ENCODE measurements at places on chromosomes 3 and 15.

GRCh38 chr15:38308797-38309196 is 56.2 kb downstream of the SPRED1 start:
- DNase-seq: no peak

GRCh38 chr3:99895703-99896441 is 78.2 kb downstream of the CMSS1 start:
- DNase-seq: peak; percentile 73

DNA sequence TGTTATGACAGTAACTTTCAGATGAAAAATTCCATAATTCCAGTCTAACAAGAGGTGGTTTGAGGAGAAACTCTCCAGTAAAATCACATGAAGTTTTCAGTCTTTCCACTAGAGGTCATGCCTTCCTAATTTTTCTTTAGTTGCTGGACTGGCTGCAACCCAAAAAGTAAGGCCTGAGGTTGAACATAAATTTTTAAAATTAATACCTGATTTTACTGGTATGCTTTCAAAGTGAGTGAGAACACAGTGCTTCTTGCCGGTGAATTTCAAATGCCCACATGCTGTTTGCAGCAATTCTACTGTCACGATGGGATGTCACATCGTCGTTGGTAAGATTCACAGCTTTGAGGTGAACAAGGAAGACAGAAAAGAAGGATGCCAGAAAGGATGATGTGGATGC is 89.0 kb upstream of the FGF12 start:
- DNase-seq: peak; percentile 45

DNA sequence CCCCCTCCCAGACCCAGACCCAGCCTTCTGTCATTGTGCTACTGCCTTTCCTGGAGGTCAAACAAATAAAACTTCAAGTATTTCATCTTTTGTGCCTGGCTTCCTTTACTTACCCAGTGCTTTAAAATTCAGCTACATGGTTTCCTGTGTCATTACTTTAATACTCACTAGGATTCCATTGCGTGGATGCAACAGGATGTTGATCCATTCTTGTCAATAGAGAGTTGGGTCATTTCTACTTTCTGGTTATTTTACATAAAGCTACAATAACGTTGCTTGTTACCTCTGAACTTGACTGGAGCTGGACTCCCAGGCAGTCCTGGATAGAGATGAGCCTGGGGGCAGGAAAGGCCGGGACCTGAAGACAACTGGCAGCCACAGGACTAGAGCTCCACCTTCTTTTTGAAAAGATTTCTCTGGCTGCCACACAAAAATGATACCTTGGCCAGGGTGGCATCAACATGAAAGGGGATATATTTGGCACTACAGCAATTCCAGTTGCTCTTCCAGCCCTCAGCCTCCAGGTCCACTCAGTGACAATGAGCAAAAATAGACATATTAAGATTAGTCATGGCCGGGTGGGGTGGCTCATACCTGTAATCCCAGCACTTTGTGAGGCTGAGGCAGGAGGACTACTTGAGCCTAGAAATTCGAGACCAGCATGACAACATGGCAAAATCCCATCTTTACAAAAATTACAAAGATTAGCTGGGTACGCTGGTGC is 23.3 kb upstream of the HEG1 start:
- no peak for DNase-seq

GRCh38 chr3:181487236-181487978 is 224.3 kb upstream of the SOX2 start:
- no peak for DNase-seq

- DNase-seq: no peak
Measured at GRCh38 chr15:48859426-48859825, 18.5 kb upstream of the EID1 start.

- DNase-seq: no peak
Measured at GRCh38 chr3:155805204-155805801, 775 bp downstream of the C3orf33 start.

DNA sequence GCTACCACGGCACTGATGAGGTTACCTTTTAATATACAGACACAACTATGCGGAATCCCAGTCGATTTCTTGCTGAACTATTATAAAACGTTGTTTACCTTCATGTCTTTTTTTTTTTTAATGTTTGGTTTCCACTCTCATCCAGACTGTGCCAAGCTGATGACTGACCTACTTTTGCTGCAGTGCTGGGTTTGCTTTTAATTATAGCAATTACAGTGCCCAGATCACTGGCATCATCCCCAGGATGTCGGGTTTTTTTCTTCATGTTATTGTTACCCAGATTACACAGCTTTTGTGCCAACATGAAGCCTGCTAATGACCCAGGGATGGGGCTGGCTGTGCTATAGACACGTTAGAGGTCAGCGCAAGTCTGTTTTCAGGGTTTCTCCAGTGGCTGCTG is 294.0 kb upstream of the ATP10A start:
- no peak for DNase-seq

- no peak for DNase-seq
Measured at GRCh38 chr3:69692761-69693160, 46.5 kb upstream of the MITF start.

DNA sequence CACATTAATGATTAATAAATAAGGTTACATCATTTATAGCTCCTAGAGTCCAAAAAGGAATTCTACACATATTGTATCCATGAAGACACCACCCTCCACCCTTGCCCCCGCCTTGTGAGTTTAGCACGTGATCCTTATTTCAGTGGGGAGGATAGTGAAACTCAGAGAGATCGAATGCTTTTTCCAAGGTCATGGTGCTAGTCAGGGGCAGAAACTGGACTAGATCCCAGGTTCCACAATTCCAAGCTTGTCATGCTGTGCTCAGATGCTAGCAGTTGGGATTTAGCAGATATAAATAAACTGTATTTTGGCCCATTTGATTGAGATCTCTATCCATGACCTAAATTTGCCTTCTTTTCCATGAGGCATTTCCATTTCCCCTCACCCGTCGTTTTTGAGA is 227.4 kb upstream of the THRB start:
- DNase-seq: no peak

GRCh38 chr3:62817678-62818077 is 57.5 kb downstream of the CADPS start:
- DNase-seq: no peak

DNA sequence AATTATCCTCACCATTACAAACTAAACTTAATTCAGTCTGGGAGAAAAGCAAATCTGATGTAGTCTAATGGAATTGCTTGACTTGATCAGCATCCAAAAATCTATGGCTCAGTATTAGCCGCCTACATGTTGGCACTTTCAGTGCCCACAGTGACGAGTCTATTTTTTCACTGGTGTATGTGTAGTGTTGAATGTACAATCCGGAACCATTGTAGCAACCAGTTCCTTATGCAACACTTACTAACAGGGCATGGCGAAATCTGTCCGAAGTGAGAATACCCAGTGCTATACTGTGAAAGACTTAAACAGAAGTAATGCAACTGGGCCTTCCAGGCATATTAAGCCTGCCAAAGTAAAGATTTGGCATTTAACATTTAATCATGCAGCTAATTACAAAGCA is 18.6 kb downstream of the LRRN1 start:
- DNase-seq: no peak
